Fibroblast of lung (primary cell): ENCODE measurements at places on chromosomes 5 and 9.

DNA sequence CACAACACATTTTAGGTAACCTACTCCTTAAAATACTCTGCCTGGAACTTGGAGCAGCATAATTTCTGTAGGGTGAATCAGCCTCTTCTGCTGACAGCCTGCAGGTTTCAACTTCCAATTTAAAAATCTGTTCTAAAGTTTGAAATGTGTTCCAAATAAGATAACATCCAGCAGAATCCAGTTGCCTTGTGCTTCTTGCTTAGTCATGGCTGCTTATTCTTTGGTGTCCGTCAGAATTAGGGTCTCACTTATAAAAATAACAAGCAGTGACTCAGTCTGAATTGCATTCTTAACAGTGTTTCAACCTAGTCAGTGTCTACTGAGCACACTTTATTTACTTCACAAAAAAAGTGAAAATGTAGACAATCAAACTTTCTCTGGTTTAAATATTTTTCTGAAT is 3.7 kb downstream of the CDH6 start:
- H3K4me1 ChIP-seq, result no peaks in the 10 kb centered on the region
- peak; percentile 18 for DNase-seq
- H3K4me3 ChIP-seq, result no peak overlapping the region
- no peak overlapping the region for H3K27ac ChIP-seq

DNA sequence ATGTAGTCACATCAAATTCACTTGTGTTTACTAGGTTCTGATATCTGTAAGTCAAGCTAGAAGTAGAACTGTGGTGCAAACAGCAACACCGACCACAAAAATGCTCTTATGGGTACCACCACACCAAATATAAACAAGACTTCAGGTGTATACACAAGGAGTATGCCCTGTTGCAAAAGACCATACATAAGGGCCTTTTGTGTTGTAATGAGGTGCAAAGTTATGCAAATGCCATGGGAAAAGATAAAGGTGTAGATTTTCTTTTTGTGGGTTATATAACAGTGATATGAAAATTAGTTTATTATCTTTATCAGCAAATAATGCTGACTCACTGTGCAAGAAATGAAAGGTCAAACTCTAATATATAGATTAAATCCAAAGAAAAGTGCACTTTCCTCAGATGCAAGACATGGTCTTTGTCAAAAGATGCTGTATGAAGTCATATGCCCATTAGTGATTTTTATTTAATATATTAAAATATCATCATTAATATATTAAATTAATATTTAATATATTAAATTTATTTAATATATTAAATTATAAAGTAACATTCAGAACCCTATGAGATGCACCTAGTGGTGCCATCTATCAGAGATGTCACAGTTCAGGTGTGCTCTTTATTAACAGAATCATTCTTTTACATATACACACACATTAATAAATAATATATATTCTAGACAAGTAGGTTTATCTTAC is 26.7 kb upstream of the ALDH1A1 start:
- H3K4me1 ChIP-seq, result no peaks in the 10 kb centered on the region
- H3K36me3 ChIP-seq, result no peaks in the 10 kb centered on the region
- no peaks in the 10 kb centered on the region for H3K27me3 ChIP-seq
- DNase-seq, result no peak
- no peak overlapping the region for H3K4me3 ChIP-seq
- H3K27ac ChIP-seq, result no peak overlapping the region

DNA sequence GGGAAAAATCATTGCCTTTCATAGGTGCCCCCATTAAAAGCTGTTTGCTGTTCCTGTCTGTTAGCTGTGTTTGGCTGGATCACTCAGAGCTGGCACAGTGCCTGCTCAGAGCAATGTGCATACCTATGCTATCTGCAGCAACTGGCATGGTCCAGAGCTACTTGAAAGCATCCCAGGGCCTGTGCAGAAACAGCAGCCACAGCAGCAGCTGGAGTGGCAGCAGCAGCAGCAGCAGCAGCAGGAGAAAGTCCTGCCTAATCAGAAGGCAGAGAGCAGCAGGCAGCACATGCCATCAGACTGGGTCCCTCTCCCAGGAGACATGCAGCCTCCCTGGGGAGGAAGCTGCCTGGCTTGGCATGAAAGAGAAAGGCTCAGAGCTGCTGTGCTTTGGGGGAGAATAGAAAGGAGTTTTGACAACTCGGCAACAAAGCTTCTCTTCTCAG is 243.8 kb upstream of the WWC1 start:
- no peaks in the 10 kb centered on the region for H3K27me3 ChIP-seq
- H3K4me3 ChIP-seq, result no peak overlapping the region
- H3K4me1 ChIP-seq, result no peaks in the 10 kb centered on the region
- H3K36me3 ChIP-seq, result no peaks in the 10 kb centered on the region
- DNase-seq, result peak; percentile 54
- no peak overlapping the region for H3K27ac ChIP-seq

- H3K27me3 ChIP-seq, result no peaks in the 10 kb centered on the region
- DNase-seq, result no peak
- H3K27ac ChIP-seq, result no peak overlapping the region
- H3K4me1 ChIP-seq, result no peaks in the 10 kb centered on the region
Measured at GRCh38 chr5:125275725-125276090, 529.3 kb upstream of the ZNF608 start.

DNA sequence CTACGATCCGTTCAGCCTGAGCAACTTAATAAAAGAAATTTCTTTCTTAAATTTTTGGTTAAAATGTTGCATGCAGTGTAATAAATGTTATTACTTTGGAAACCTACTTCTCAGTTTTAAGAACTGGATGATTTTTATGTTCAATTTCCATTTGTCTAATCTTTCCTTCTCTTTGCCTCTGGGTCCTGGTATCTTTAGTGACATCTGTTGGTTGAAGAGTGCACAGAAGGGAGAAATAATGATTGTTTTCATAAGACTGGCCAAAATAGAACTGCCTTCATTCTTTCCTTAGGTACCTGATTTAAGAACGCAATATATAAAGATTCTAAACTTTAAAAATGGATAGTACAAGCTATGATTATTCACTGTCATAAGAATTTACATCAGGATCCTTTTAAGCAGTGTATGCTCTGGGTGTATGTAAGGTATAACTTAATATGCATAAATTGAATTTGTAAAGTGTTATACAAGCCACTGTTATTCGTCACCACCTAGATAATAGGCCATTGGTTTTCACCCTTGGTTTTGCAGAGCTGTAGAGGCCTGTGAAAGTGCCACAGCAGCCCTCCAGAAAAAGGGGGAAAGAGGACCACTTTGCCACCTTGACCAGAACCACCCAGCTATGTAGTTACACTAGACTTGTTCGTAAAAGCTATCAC is 82.8 kb upstream of the TLX3 start:
- no peaks in the 10 kb centered on the region for H3K4me1 ChIP-seq
- H3K27me3 ChIP-seq, result no peaks in the 10 kb centered on the region
- H3K36me3 ChIP-seq, result no peaks in the 10 kb centered on the region
- DNase-seq, result peak; percentile 9

GRCh38 chr9:134591082-134591571 is 50.5 kb upstream of the COL5A1 start:
- H3K4me1 ChIP-seq, result peaks cover 9% of the 10 kb centered on the region
- H3K27me3 ChIP-seq, result no peaks in the 10 kb centered on the region
- DNase-seq, result no peak
- no peak overlapping the region for H3K4me3 ChIP-seq
- peak overlapping the region; percentile 78 for H3K27ac ChIP-seq

GRCh38 chr9:134371731-134372130 is 45.5 kb downstream of the RXRA start:
- H3K4me1 ChIP-seq, result peaks cover 17% of the 10 kb centered on the region
- DNase-seq, result no peak
- no peaks in the 10 kb centered on the region for H3K27me3 ChIP-seq
- no peak overlapping the region for H3K27ac ChIP-seq
- no peaks in the 10 kb centered on the region for H3K36me3 ChIP-seq
- H3K4me3 ChIP-seq, result no peak overlapping the region

- DNase-seq, result no peak
- no peak overlapping the region for H3K27ac ChIP-seq
- H3K36me3 ChIP-seq, result no peaks in the 10 kb centered on the region
- H3K4me3 ChIP-seq, result no peak overlapping the region
Measured at GRCh38 chr5:88698290-88698689, 184.7 kb downstream of the MEF2C start.

DNA sequence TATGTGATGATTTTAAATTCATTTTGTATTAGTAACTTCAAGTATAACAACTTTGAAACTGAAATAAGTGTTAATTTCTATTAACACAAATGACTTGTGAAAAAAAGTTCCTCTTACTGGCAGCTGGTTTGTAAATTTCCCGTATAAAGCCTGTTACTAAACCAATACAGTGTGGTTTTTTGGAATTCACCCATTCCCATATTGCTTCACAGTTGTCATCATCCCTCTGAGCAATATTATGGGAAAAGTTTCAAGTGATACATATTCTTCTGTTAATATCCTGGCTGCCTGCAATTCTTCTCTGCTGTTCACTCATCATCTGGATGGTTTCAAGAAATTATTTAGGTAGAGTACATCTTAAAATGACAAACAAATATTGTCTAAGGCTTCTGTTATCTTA is 1185.1 kb upstream of the C9orf72 start:
- no peaks in the 10 kb centered on the region for H3K36me3 ChIP-seq
- H3K27ac ChIP-seq, result no peak overlapping the region
- H3K27me3 ChIP-seq, result no peaks in the 10 kb centered on the region
- H3K4me3 ChIP-seq, result no peak overlapping the region
- no peaks in the 10 kb centered on the region for H3K4me1 ChIP-seq

DNA sequence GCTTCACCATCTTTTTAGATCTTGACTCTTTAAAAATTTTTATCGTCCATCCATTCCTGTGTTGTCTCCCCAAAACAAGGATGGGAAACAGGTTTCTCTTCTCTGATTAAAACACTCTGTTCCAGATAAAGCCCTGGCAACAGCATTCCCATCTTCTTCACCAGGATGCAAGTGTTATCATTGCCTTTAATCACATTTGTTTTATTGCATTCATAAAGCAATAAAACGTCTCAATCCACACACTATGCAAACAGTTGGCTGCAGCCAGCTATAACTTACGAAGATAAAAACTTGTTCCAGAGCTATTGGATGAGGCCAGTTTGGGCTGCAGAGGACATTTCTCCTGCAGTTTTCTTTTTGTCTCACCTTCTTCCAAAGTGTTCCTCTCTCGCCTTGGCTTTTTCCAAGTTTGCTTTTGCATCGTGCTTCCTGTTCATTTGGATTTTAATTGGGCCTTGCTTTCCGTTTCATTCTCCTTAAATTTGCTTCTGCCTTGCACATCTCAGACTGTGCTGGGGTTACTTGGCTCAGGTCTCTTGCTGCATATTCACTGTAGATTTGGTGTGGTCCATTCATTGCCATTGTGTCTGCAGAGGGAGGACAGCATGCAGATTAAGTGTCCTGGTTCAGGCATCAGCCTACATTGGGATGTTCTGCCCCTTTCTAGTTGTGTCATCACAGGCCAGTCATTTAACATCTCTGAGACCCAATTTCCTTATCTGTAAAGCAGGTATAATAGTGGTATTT is 136.5 kb upstream of the LIFR start:
- peaks cover 7% of the 10 kb centered on the region for H3K27me3 ChIP-seq
- no peaks in the 10 kb centered on the region for H3K4me1 ChIP-seq
- H3K27ac ChIP-seq, result no peak overlapping the region
- no peak overlapping the region for H3K4me3 ChIP-seq
- DNase-seq, result no peak
- no peaks in the 10 kb centered on the region for H3K36me3 ChIP-seq

- H3K36me3 ChIP-seq, result no peaks in the 10 kb centered on the region
- peak; percentile 88 for DNase-seq
- peaks cover 6% of the 10 kb centered on the region for H3K4me1 ChIP-seq
- H3K27me3 ChIP-seq, result no peaks in the 10 kb centered on the region
- H3K4me3 ChIP-seq, result no peak overlapping the region
- no peak overlapping the region for H3K27ac ChIP-seq
Measured at GRCh38 chr5:40413743-40414142, 266.0 kb upstream of the PTGER4 start.

- H3K4me3 ChIP-seq, result no peak overlapping the region
- no peaks in the 10 kb centered on the region for H3K27me3 ChIP-seq
- H3K36me3 ChIP-seq, result no peaks in the 10 kb centered on the region
- no peaks in the 10 kb centered on the region for H3K4me1 ChIP-seq
- H3K27ac ChIP-seq, result no peak overlapping the region
Measured at GRCh38 chr5:43573058-43573457, 16.2 kb upstream of the PAIP1 start.

DNA sequence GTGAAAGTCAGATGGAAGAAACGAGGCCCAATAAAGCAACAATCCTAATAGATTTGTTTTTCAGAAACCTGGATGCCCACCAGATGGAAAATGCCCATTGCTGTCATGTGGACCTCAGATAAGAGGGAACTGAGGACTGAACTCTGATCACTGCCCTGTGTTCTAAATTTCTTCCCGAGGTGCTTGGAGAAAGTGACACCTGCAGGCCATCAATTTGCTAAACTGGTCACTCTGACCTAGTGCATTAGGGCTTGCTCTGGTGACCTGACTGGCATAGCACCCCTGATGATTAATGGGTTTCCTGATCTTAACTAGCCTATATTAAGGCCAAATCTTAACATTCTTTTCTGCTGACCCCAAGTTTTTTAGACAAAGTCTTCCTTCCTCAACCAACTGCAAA is 32.4 kb upstream of the VDAC1 start:
- no peak overlapping the region for H3K27ac ChIP-seq
- DNase-seq, result no peak
- no peaks in the 10 kb centered on the region for H3K36me3 ChIP-seq
- H3K27me3 ChIP-seq, result peaks cover 7% of the 10 kb centered on the region

- H3K36me3 ChIP-seq, result no peaks in the 10 kb centered on the region
- no peak overlapping the region for H3K27ac ChIP-seq
- no peak overlapping the region for H3K4me3 ChIP-seq
- no peaks in the 10 kb centered on the region for H3K4me1 ChIP-seq
- no peaks in the 10 kb centered on the region for H3K27me3 ChIP-seq
Measured at GRCh38 chr9:90975781-90976538, 174.3 kb downstream of the SYK start.

DNA sequence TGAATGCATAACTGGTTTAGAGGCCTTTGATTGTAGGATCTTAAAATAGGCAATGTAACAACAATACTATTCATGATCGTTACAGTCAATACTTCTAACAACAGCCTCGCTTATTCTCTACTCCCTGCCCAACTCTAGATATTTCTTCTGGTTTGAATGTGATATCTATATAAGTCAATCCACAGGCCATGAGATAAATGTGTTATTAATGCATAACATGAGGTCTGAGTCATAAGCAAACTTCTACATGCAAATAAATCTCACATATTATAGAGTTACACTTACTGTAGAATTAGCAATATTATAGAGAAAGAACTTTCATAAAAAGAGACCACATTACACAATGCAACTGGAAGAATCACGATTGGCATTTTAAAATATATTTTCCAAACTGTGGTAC is 2.9 kb upstream of the ALDOB start:
- no peaks in the 10 kb centered on the region for H3K27me3 ChIP-seq
- no peak overlapping the region for H3K4me3 ChIP-seq
- no peak overlapping the region for H3K27ac ChIP-seq

- H3K27ac ChIP-seq, result no peak overlapping the region
- peaks cover 2% of the 10 kb centered on the region for H3K4me1 ChIP-seq
- H3K4me3 ChIP-seq, result no peak overlapping the region
- peak; percentile 77 for DNase-seq
- no peaks in the 10 kb centered on the region for H3K36me3 ChIP-seq
Measured at GRCh38 chr9:81317939-81318338, 371.4 kb downstream of the TLE1 start.

GRCh38 chr5:149310947-149311658 is 34.2 kb upstream of the GRPEL2 start:
- no peaks in the 10 kb centered on the region for H3K36me3 ChIP-seq
- no peak overlapping the region for H3K4me3 ChIP-seq
- H3K27me3 ChIP-seq, result no peaks in the 10 kb centered on the region
- H3K27ac ChIP-seq, result no peak overlapping the region
- no peaks in the 10 kb centered on the region for H3K4me1 ChIP-seq
- DNase-seq, result peak; percentile 67

GRCh38 chr5:74766418-74766848 is 484 bp downstream of the GFM2 start:
- peaks cover 7% of the 10 kb centered on the region for H3K4me1 ChIP-seq
- H3K27ac ChIP-seq, result peak overlapping the region; percentile 79
- no peaks in the 10 kb centered on the region for H3K36me3 ChIP-seq
- H3K27me3 ChIP-seq, result no peaks in the 10 kb centered on the region
